AG08395 (cell line): ENCODE measurements at places on chromosomes 11 and 22.
A peak's percentile ranks its signal among the peaks of the same experiment; 100 is the strongest.

- DNase-seq = no peak
These were observed 67.2 kb upstream of the OLFML1 start for GRCh38 chr11:7418061-7418460.

DNA sequence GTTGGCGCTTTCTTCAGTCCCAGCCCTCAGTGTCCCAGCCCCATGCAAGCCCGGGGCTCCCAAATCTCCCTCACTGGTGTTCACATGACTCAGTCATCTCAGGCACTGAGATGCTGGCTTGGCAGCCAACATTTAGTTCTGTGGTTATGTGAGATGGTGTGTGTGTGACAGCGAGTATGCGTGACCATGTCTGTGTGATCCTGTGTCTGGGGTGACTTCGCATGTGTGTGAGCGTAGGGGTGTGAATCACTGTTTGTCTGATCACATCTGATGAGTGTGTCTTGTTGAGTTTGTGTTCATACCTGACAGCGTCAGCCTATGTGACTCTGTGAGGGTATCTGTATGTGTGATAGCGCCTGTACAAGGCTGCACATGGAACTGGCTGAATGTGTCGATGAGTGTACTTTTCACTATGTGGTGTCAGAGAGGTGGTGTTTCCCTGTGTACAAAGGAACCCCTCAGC, 16.2 kb downstream of the CREB3L1 start:
- peak; percentile 87 for DNase-seq

DNA sequence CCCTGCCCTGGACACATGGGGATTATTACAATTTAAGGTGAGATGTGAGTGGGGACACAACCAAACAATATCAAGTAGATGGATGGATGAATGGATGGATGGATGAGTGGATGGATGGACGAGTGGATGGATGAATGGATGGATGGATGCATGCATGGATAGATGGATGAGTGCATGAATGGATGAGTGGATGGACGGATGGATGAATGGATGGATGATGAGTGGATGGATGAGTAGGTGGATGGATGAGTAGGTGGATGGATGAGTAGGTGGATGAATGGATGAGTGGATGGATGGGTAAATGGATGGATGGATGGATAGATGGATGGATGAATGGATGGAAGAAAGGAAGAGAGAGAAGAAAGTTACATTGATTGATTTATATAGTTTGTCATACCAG, 859 bp downstream of the LINC01488 start:
- no peak for DNase-seq

- DNase-seq = no peak
These were observed 25.3 kb upstream of the PARVB start for GRCh38 chr22:43998679-43999264.
